ENCODE measurements at places on chromosomes 5 and 9.

GRCh38 chr5:60505373-60506171 is 194.4 kb downstream of the DEPDC1B start:
- DNase-seq = no peak

GRCh38 chr5:117671551-117671950 is 1096.9 kb upstream of the SEMA6A start:
- no peak for DNase-seq

DNA sequence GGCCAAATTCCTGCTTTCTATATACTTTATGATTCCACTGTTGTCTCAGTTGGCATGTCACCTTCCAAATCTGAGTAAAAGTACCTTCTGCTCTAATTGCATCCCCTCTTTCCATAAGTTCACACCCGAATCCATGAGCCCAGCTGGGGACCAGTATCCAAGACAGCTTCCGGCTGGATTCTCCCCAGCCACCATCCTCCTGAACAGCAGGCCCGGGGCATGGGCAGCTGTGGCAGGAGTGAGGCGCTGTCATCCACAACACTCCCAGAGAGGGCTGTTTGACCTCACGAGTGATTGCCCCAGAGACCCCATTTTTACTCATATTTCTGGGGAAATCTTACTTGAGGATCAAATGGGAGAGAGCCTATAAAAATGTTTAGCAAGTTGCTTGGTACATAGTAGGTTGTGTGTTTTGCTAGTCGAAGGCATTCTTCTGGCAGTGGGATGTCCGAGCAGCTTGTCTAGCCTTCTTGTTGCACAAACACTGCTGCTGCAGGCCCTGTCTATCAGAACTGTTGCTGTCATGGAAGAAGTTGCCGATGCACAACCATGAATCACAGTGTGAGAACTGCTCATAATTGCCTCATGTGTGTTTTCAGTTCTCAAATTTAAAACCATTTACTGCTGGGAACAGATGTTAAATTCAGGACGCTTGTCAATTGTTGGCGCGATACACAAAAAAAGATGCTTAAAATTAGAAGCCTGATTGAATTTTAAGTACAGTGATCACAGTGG is 93.8 kb downstream of the HSPA4 start:
- no peak for DNase-seq

DNA sequence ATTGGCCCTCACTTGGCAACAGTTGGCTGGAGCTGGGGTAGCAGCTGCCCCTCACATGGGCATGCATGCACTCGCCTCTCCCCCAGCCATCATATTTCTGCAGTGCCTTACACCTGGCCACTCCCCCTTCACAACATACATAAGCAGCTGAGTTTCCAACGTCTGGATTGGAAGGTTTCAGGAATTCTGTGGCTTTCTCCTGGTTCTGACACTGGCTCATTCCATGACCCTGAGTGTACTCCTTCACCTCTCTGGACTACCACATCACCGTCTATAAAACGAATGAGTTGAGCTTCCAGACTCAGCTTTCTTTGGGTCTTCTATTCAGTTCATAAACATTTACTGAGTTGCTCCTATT is 84.3 kb downstream of the GALNT10 start:
- DNase-seq = no peak

DNA sequence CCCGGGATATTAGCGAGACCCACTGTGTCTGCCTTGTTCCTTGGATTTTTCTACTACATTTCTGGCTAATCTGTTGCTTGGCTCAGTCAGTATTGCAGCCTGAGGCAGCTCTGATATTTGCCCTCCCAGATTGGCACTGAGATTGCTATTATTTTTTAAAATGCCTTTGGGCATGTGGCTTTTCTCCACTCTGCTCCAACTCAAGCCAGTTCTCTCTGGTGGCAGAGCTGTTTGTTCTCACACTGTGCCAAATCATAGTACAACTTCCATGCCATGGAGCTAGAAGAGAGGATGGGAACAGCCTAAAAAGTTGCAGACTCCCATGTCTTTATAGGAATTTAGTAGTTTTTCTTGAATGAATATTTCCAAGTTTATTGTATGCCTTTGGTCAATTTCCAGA is 155.9 kb upstream of the ATP10B start:
- no peak for DNase-seq

DNA sequence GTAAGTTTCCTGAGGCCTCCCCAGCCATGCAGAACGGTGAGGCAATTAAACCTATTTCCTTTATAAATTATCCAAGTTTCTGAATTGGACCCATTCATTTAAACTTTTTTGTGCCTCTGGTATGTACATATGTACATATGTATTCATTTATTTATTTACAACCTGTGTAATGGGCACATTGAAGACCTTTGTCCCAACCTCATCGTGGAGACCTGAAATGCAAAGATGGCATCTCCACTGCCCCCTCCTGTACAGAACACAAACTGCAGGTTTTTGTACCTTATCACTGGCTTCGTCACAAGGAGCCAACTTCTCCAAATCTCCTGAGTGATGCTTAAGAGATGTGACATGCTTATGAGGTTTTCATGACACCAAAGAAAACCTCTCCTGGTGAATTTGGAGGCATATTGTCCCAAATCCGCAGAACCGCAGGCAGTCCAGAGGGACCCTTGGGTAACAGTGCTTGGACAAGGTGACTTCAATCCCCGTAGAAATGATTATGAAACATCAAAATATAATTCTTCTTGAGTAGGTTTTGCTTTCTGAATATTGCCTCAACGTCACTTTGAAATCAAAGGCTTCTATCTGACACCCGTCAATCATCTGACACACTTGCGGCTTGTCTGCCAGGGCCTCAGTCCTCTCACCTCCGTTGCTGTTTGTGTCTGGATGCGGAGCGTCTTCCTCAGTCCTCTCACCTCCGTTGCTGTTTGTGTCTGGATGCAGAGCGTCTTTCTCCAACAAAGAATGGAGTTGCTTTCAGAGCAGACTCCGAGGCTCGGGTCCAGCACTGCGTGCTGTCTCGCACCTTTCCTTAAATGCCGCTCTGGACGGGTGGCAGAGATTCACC is 135.0 kb upstream of the IRX4 start:
- peak; percentile 70 for DNase-seq

- peak; percentile 52 for DNase-seq
Observed at GRCh38 chr5:75885849-75886596, 168.8 kb upstream of the POC5 start.

- no peak for DNase-seq
Observed at GRCh38 chr5:150457121-150457520, 7.6 kb upstream of the RPS14 start.

DNA sequence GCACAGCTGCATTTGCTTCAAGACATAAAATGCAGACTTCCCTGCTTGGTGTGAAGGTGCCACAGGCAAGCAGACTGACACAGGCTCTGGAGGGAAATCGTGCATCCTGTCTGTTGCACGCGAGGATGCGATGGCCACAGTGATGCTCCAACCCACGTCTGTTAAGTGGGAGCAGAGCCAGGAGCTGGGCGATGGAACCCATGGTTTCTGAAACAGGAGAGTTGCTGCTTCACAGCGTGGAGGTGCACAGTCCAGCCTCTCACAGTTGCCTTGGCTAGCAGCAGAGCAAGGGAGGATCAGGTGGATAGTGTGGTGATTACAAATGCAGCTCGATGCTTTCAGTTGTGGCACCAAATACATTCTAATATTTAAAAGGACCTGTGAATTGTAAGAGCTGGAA is 108.8 kb downstream of the TENT4A start:
- DNase-seq = no peak

DNA sequence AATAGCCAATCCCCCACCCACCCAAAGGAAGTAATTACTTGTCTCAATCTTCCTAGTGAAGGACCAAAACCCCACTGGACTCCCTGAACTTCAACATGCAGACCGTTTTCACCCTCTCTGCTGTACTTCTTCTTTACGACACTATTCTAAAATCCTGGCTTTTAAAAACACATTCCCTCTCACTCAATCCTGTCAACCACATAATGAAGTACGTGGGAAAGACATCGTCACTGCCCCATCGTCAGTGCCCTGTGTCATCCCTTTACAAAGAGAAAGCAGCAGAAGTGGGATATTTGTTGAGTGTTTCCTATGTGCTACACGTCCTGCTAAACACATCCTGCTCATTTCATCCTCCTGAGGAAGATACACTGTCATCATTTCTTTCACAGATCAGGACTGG is 54.2 kb downstream of the MAPKAP1 start:
- DNase-seq = no peak

DNA sequence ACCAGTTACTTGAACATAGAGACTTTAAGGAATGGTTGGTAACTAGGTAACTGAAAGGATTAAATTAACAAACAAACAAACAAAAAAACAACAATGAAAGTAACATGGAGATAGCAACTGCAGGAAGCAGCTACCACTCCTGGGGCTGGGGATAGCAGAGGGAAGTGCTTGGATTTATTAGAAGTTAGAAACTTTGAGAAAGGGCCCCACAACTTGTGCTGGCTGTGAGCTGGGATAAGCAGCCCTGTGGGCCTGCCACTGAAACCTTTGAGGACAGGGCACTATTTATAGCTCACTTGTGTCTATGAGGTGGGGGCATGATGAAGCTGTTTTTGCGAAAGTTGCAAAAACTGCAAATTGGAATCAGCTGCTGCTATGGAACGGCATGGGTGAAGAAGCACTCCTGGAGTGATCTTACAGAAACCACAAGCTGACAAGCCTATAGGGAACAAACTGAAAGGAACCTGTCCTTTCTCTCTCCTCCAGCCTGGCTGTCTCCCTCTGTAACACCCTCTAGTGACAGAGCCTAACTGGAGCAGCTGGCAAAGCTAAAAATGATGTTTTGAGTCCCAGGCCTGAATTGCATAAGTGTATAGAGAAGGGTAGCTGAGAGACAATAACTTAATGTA is 91.4 kb upstream of the RANBP6 start:
- peak; percentile 70 for DNase-seq

- DNase-seq = no peak
Observed at GRCh38 chr9:70607926-70608325, 193.5 kb upstream of the KLF9 start.

GRCh38 chr9:547314-547713 is 294.2 kb upstream of the DMRT1 start:
- DNase-seq = no peak

GRCh38 chr5:172664018-172664417 is 23.0 kb downstream of the NEURL1B start:
- peak; percentile 43 for DNase-seq

DNA sequence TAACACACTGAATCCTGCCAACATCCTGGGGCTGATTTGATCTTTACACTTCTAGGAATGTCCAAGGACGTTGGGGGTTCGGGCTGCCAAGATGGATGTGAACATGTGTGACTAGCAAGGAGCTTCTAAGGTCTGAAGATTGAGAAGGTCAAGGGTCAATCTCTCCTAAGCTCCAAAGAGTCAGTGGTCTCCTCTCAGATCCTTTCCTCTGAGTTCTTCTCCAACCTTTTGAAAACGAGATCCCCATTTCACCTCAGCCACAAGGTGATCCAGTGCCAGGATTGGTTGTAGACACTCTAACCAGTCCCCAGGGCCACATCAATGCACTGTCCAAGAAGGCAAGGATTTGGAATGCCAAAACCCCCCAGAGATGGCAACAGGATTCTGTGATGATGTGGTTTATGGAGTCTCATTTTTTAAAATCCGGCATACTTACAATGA is 266.8 kb downstream of the NDUFS4 start:
- no peak for DNase-seq

All from GM23338 (cell line).